ENCODE measurements at places on chromosomes 1 and 21. TPM values are rescaled to one million over a fixed set of nuclear protein-coding genes. Genes with fewer than 3 reads are reported as not detected.
A peak's percentile ranks its signal among the peaks of the same experiment; 100 is the strongest.

The MYOG gene
- not detected for total RNA-seq

The HOOK1 gene
- total RNA-seq = 4.0 TPM

The TACSTD2 gene
- total RNA-seq = not detected

The GLIS1 gene
- total RNA-seq = not detected

The C8A gene
- total RNA-seq = not detected

DNA sequence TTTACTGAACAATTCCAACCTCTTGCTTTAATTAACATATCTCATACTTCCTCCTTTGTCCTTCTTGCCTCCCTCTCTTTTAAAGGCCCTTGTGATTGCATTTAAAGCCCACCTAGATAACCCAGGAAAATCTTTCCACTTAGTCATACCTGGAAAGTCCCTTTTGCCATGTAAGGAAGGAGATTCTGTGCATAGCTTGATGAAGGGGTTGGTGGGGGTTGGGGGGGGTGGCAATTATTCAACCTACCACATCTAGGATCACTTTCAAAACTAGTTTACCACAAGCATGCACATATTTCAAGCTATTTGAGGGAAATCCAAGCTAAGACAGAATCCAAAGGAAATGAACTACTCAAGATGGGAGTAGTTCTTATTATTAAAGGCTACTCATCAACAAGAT, 249.1 kb upstream of the PTBP2 start:
- H3K27ac ChIP-seq = no peak overlapping the region
- no peaks in the 10 kb centered on the region for H3K36me3 ChIP-seq
- DNase-seq = no peak
- no peaks in the 10 kb centered on the region for H3K4me1 ChIP-seq
- H3K4me3 ChIP-seq = no peak overlapping the region

DNA sequence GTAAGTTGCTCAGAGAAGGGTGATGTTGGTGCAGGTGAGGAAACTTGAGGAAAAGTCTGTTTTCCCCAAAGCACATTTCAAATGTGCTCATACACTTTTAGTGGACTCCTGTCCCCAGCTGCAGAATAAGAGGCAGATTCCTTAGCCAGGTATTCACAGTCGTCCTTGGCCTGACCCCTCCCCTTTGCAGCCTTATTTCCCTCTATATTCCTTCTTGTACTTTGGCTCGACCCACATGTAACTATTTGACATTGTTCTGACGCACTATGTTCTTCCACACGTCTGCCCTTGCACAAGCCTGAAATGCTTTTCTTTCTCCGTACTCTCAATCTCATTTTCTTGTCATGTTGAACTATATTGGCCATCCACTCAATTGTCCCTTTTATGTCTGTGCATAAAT, 498.4 kb upstream of the USP24 start:
- no peaks in the 10 kb centered on the region for H3K27me3 ChIP-seq
- no peaks in the 10 kb centered on the region for H3K36me3 ChIP-seq
- no peak overlapping the region for H3K4me3 ChIP-seq
- DNase-seq = no peak
- H3K27ac ChIP-seq = no peak overlapping the region
- no peaks in the 10 kb centered on the region for H3K4me1 ChIP-seq

DNA sequence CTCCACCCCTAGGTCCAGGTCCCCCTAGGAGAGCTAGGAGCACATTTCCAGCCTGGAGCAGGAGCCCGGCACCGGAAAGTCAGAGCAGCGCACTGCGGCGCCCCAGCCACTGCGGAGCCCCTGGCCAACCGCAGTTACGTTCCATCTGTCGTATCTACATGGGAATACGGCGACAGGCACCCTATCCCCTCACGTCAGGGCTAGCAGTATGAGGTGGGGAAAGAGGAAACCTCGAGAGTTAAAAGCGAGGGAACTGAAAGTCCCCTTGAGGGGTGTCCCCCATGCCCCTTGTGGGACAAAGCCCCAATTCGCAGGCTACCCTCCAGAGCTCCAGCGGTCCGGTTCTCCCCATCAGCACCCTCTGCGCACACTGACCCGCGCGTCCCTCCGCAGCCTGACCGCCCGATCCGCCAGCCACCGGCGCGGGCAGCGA, 995 bp downstream of the COLGALT2 start:
- H3K36me3 ChIP-seq = no peaks in the 10 kb centered on the region
- peaks cover 70% of the 10 kb centered on the region for H3K27me3 ChIP-seq
- H3K27ac ChIP-seq = no peak overlapping the region
- peaks cover 21% of the 10 kb centered on the region for H3K4me1 ChIP-seq
- no peak for DNase-seq

DNA sequence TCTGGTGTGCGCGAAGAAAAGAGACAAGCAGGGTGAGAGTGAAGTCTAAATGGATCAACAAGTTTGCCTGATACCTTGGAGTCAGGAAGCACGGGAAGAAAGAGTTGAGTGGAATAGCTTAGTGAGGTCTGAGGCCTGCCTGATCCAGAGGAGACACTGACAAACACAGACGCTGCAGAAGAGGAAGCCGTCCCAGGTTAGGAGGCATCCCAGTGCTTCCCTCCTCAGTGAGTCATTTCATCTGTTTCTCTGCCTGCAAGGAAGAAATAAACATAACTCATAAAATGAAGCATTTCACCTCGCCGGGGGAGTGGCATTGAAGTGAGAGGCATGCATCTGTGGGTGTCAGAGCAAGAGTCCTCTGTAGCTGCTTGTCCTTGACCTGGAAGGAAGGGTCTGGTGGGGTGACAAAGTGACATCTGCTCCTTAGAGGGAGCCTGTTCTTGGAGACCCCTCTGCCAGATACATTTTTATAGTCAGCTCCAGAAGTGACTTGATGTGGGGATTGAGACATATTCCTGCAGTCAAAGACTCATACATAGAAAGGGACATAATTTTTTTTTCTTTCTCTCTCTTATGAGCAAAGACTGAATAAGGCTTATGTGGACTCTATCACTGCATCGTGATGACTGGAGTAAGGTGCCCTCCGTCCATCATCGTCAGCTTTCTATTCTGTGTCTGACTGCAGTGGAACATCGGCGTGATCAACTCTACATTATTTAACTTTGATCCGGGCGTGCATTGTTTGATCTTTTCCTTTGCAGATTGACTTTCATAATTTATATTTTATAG, 256.7 kb downstream of the KIF26B start:
- no peak overlapping the region for H3K4me3 ChIP-seq
- H3K27ac ChIP-seq = no peak overlapping the region
- DNase-seq = no peak
- H3K36me3 ChIP-seq = no peaks in the 10 kb centered on the region
- H3K4me1 ChIP-seq = no peaks in the 10 kb centered on the region

GRCh38 chr1:55285834-55286233, 70.7 kb upstream of the USP24 start:
- peaks cover 3% of the 10 kb centered on the region for H3K4me1 ChIP-seq
- no peak overlapping the region for H3K4me3 ChIP-seq
- H3K27me3 ChIP-seq = peaks cover 11% of the 10 kb centered on the region
- H3K36me3 ChIP-seq = no peaks in the 10 kb centered on the region
- no peak for DNase-seq

DNA sequence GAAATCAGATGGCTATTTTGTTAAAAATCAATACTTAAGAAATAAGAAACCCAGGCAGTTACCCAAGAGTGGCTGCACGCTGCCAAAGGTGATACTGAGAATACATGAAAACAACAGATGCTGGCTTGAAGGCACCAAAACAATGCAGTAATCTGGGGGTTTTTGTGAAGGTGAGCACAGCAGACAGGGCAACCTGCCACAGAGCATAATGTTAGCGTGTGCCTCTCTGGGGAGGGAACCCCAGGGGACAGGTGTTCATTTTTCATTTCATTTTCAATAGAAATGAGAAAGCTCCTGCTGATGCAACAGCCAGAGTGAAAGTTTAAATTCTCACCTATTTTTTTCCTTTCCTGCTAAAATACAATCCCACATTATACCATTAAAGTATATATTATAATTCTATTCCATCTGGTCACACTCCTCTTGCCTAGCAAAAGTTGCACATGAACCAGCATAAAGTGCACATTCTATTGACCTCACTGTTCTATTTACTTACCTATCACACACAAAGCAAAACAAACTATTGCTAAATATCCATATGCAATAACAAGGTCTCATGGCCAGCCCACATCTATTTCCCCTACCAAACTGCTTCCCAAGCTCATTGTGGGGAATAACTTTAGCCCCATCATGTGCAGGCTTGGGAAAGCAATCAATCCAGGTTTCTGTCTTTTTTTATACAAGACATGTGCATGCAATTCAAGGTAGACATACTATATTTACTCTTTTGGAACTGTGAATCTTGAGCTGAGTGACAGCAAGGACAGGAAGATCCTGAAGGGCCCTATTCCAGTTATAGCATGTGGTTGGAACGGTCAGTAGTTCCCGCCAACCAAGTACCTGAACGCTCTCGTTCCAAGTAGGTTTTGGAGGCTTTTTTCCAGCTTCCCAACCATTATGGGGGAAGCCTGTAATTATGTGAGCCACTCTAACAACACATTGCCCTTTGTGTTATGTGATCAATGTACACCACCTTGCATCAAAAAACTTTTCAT, 173.6 kb downstream of the RERE start:
- no peak for DNase-seq
- no peaks in the 10 kb centered on the region for H3K27me3 ChIP-seq
- H3K4me3 ChIP-seq = no peak overlapping the region
- H3K27ac ChIP-seq = no peak overlapping the region
- H3K4me1 ChIP-seq = peaks cover 31% of the 10 kb centered on the region

DNA sequence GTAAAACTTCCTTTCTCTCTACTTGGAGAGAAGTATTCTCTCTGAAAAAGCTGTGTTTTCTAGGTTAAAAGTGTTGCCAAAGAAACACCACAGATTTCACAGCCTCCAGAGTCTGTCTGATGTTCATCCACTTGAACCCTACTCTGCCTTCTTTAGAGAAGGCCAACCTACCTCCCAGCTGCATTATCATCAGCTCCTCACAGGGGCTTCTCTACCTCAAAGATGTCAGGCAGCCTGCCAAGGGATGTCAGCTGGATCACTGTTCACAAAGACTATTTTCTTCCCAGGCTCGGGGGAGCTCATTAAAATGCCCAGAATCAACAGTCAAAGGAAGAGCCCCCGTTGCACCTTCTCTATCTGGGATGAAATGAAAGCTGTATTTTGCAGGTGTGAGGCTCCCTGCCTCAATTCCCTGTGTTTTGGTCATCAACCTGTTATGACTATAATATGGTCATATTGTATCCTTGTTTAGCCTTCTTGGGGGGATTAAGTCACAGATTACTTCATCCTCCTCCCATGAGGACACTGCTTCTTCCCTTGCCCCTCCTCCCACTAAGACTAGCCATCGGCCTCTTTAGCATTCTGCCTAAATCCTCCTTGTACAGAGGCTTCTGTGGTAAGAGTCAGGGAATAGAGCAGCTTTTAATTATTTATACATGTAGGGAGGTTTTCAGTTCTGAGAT, 25.7 kb downstream of the ANGPTL7 start:
- no peaks in the 10 kb centered on the region for H3K4me1 ChIP-seq
- H3K36me3 ChIP-seq = peaks cover 57% of the 10 kb centered on the region
- no peaks in the 10 kb centered on the region for H3K27me3 ChIP-seq
- no peak overlapping the region for H3K4me3 ChIP-seq

DNA sequence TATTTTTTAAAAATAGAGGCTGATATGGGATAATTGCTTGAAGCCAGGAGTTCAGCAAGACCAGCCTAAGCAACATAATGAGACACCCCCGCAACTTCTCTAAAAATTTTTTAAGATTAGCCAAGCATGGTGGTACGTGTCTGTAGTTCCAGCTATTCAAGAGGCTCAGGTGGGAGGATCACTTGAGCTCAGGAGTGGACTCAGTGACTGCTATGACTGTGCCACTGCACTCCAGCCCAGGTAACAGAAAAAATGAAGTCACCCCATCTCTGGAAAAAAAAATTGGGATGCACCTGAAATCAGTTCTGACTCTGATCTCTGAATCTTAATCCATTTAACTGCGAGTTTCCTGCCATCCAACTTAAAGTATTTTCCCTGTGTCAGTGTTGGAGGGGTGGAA, 124.2 kb downstream of the MRPS6 start:
- peak overlapping the region; percentile 96 for H3K27ac ChIP-seq
- H3K36me3 ChIP-seq = peaks cover 16% of the 10 kb centered on the region
- H3K4me1 ChIP-seq = peaks cover 65% of the 10 kb centered on the region

- no peak overlapping the region for H3K27ac ChIP-seq
- H3K4me3 ChIP-seq = no peak overlapping the region
- H3K36me3 ChIP-seq = peaks cover 33% of the 10 kb centered on the region
These were observed 217.5 kb downstream of the FAF1 start for GRCh38 chr1:50742523-50742922.

- H3K4me1 ChIP-seq = peaks cover 9% of the 10 kb centered on the region
- no peak overlapping the region for H3K27ac ChIP-seq
- H3K4me3 ChIP-seq = no peak overlapping the region
- peaks cover 21% of the 10 kb centered on the region for H3K27me3 ChIP-seq
These were observed 4.4 kb downstream of the CITED4 start for GRCh38 chr1:40857737-40858136.

DNA sequence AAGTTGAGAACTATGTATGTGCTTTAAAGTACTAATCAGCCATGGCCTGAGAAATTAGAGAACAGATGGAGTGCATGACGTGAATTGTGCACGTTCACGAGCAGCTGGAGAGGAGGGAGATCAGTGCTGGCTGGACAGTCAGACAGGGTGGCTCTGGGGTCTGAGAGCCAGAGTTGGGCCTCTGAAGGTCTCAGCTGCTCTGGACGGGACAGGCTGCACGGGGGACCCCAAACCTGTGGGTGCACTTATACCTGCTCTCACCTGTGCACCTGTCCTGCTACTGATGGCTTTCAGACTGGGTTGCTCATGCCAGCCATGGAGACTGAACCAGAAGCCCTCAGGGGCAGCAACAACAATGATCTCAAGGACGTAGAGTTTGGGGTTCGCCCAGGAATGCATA, 43.5 kb downstream of the UMODL1 start:
- peaks cover 27% of the 10 kb centered on the region for H3K4me1 ChIP-seq
- DNase-seq = no peak

GRCh38 chr1:228147768-228148167, 2.0 kb upstream of the GJC2 start:
- DNase-seq = no peak
- H3K27ac ChIP-seq = peak overlapping the region; percentile 25
- H3K36me3 ChIP-seq = peaks cover 12% of the 10 kb centered on the region

- no peaks in the 10 kb centered on the region for H3K27me3 ChIP-seq
- no peak for DNase-seq
- peak overlapping the region; percentile 67 for H3K27ac ChIP-seq
These were observed 455.2 kb upstream of the RUNX1 start for GRCh38 chr21:35504277-35504676.

GRCh38 chr21:38308532-38309119, 51.8 kb downstream of the KCNJ15 start:
- peaks cover 4% of the 10 kb centered on the region for H3K4me1 ChIP-seq
- H3K4me3 ChIP-seq = no peak overlapping the region
- no peak overlapping the region for H3K27ac ChIP-seq
- no peaks in the 10 kb centered on the region for H3K36me3 ChIP-seq

GRCh38 chr1:14970115-14970798, 183.3 kb upstream of the TMEM51 start:
- no peaks in the 10 kb centered on the region for H3K27me3 ChIP-seq
- H3K36me3 ChIP-seq = peaks cover 8% of the 10 kb centered on the region
- peak; percentile 44 for DNase-seq
- peaks cover 32% of the 10 kb centered on the region for H3K4me1 ChIP-seq
- H3K27ac ChIP-seq = peak overlapping the region; percentile 15
- H3K4me3 ChIP-seq = peak overlapping the region; percentile 3

- no peak overlapping the region for H3K4me3 ChIP-seq
- H3K4me1 ChIP-seq = no peaks in the 10 kb centered on the region
- no peaks in the 10 kb centered on the region for H3K27me3 ChIP-seq
- peaks cover 21% of the 10 kb centered on the region for H3K36me3 ChIP-seq
These were observed 13.5 kb downstream of the NLRP3 start for GRCh38 chr1:247429496-247429895.

All from activated CD8-positive, alpha-beta T cell treated with anti-CD3 and anti-CD28 coated beads, Interleukin-2, amount 10 ng/mL, durations not matched to agents 7 days and 5 days (primary cell).